CD4-positive, alpha-beta T cell treated with Interferon alpha-2 for 1 hour (primary cell): ENCODE measurements at places on chromosomes 2 and 18.

DNA sequence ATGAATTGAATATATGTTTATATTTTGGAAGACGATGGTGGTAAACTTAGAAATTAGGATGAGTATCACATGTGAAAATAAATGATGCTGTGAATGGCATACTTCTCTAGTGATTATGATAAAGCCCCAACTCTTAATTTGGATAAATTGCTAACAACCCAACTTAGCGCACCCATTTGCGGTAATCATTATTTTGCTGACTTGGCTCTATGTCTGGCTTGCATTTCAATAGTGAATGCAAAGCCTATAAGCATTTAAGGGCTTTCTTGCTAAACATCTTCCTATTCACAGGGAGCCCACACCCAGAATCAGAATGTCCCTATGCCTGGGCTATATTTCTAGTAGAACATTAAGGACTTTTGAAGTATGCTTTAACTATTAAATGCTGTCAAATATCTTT, 910.7 kb upstream of the FANCL start:
- DNase-seq = no peak

DNA sequence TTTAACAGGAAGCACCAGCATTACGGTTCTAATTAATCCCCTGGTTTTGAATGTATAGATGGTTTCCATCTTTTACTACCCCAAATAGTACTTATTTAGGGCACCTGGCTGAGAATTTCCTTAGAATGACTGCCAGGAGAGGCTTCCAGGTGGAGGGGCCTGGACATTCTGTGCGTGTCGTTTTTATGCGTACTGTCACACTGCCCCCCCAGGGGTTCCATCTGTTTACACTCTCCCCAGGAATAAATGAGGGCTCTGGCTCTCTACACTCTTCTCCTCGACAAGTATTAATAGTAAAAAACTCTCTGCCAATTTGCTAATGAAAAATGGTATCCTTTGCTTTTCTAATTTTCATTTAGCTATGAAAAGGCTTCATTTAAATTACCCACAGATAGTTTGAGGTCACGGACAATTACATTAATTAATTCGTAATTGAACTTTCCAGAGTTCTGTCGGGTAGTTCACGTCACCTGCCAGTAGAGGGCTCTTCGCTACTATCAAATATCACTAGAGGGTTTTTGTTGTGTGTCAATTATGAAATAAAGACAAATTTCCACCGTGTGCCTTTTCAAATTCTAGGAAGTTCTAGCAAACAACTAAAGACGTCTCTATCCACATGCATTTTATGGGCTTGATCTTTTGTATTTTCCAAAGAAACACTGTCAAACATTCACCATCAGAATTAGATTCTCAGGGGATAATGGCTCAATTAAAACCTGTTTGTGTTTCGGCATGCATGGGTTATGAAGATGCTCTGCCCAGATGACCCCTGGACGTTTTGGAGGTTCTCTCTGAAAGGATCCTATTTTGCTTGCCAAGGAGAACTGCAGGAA, 88.8 kb upstream of the ASB18 start:
- no peak for DNase-seq

GRCh38 chr2:50347358-50348044, 684.4 kb downstream of the NRXN1 start:
- no peak for DNase-seq

DNA sequence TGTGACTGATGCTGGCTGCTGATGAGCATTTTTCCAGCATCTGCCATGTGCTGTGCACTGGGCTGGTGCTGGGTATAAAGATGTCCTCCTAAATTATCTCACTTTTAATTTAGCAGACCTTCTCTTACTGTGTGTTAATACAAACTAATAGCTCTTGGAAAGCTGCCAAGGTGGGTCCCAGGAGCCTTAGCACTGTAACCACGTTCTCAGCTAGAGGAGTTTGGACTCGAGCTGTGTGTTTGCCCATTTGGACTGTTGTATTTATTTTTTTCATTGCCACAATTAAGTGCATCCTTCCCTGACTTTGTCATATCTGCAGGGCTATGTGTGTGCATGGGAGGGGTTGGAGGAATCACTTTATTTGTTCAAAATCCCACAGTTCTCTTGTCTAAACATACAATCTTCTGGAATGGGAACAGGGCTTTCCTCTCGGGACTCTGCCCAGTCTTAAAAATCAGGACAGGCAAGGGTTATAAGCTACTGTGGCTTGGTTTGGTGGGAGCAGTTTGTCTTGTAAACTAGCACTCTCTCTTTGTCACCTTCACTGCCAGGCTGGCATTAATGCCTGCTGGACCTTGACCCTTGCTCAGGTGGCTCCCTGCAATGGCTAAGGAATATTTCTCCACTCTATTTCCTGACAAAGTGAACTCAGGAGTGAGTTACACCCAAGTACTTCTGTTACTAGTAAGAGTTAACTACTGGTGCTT, 129.7 kb upstream of the MGAT5 start:
- no peak for DNase-seq

DNA sequence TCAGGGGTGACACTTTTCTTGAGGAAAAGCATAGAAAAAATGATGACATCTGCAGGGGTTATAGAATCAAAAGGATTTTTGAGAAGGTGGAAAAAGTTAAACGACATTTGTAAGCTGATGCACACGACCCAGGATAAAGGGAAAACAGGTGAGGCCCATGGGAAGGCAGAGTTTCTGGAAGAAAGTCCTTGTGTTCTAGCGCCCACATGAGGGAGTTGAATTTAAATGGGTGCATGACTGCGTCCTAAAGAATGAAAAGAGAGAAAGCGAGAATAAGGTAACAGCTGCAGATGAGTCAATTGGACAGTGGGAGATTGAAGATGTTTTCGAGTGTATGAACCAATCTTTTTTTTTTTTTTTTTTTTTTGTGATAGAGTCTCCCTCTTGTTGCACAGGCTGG, 158.1 kb downstream of the GALR1 start:
- no peak for DNase-seq

GRCh38 chr2:13819896-13820295, 812.6 kb upstream of the LRATD1 start:
- no peak for DNase-seq

DNA sequence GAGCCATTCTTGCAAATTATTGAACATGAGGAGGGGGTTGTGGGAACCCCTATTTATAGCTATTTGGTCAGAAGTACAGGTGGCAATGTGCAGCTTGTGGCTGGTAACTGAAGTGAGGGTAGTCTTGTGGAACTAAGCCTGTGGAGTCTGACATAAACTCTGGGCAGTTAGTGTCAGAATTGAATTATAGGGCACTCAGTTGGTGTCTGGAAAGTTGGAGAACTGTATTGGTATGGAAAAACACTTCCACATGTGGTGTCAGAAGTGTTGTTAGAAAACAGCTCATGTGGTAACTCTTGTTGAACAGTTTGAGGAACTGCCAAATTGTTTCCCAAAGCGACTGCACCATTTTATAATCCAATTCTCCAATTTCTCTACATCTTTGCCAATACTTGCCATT, 7.5 kb downstream of the RALBP1 start:
- DNase-seq = no peak

- no peak for DNase-seq
These were observed 98.6 kb downstream of the LNPK start for GRCh38 chr2:175903384-175903936.

GRCh38 chr18:51044928-51045585, 15.0 kb downstream of the SMAD4 start:
- no peak for DNase-seq

- DNase-seq = no peak
These were observed 39.5 kb downstream of the SDC1 start for GRCh38 chr2:20185176-20186022.

DNA sequence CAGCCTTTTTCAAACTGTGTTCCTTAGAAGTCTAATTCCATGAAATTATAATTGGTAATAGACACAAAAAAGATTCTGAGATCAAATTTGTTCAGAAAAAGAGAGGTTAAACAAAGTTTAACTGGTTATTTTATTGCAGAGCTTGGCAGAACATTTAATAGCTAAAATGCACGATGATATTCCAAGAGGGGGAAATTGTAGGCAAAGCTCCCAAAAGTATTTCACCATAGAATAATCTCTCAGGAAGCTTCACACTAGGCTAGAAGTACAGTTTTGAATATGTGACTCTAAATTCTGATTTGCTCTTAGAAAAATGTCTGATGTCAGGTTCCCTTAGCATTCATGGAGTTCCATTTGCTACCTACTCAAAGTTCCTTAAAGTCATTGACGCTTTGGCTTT, 292.4 kb upstream of the SETBP1 start:
- DNase-seq = no peak

GRCh38 chr2:27264753-27265535, 2.1 kb upstream of the SLC30A3 start:
- DNase-seq = peak; percentile 73

- no peak for DNase-seq
These were observed 478.4 kb upstream of the NRXN1 start for GRCh38 chr2:51510303-51510702.

GRCh38 chr18:53909668-53910067, 314.8 kb downstream of the MBD2 start:
- DNase-seq = no peak

DNA sequence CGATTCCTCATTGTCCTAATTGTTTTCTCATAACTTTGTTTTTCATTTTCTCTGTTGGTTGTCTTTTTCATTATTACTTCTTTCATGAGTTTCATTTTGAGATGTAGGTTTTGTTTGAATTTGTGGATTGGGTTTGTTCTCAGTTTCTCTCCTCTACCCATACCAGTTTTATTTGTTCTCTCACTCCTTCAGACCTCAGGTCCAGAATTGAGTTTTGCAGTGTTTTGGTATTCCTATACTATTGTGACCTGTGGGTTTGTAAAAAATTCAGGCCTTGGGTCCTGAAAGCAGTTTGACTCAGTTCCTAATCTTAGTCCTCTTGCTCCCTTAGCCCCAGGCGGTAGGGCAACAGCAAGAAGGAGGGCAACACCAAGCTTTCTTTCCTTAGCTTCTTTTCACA, 28.3 kb upstream of the UBE2E3 start:
- no peak for DNase-seq

DNA sequence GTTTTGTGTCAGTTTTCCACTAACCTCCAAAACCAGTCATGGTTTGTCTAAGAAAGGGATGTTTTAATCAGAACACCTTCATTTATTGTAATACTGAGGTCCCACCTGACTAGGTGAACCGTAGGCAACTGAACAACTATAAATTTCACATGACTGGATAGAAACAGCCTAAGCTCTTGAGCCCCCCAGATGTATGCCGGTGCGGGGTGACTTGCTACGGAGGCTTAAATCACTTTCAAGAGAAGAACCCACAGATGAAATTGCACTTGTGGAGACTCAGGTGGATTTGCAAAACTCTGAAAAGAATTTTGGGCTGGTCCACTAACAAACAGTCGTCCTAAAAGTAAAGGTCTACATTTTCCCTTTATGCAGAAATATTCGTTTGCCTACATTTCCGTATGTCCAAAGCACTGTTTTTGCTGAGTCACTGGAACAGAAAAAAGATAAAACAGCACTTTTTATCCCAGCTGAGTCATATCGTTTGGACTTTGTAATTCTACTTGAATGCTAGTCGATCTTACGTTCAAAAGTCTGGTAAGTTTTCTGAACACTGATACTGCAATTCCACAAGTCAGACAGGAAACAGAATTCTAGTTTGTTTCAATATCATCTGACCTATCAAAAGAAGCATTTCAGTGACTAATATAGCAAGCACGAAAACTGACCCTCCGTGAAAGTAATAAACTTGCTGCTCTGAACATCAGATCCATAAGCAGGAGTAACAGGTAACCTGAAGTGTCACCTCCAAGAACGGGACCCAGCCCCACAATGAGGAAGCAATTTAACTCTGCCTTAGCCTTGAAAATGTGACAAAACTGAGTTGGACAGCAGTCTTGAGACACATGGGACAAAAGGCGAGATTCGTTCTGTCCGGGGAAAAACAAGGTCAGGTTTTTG, 18.1 kb downstream of the ZNF516 start:
- DNase-seq = no peak

- no peak for DNase-seq
These were observed 9.2 kb downstream of the PRADC1 start for GRCh38 chr2:73223821-73224220.

- DNase-seq = no peak
These were observed 52.6 kb downstream of the CD28 start for GRCh38 chr2:203758841-203759689.

GRCh38 chr18:74818516-74819175, 221.0 kb downstream of the ZNF407 start:
- no peak for DNase-seq

GRCh38 chr2:12001621-12002020, 255.2 kb downstream of the LPIN1 start:
- no peak for DNase-seq

GRCh38 chr18:3840766-3841165, 390.8 kb downstream of the TGIF1 start:
- no peak for DNase-seq

DNA sequence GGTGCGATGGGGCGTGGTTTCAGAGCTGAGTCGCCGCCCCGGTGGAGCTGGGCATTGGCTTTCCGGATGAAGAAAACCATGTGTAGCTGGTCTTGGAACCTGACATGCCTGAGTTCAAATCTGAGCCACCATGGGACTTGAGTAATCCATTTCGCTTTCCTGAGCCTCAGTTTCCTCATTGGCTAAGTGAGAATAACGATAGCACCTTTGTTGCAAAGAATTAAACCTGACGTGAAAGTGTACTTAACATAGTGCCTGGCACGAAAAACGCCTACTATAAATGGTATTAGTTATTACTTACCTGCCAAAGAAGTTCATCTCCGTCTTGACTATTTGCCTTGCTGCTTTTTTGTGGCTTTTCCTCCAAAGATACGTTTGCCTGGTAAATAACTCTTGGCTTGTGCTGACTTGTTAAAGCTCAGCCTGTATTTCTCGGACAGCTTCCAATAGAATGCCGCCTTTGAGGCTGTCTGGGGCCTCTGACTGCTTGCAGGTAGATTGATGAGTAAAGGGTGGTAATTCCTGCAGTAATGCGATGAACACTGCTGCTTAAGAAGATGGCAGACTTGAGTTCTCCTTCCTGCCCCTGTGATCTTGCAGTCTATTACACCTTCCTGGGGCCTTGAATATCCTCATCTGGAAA, 1.3 kb downstream of the CDCA7 start:
- no peak for DNase-seq

DNA sequence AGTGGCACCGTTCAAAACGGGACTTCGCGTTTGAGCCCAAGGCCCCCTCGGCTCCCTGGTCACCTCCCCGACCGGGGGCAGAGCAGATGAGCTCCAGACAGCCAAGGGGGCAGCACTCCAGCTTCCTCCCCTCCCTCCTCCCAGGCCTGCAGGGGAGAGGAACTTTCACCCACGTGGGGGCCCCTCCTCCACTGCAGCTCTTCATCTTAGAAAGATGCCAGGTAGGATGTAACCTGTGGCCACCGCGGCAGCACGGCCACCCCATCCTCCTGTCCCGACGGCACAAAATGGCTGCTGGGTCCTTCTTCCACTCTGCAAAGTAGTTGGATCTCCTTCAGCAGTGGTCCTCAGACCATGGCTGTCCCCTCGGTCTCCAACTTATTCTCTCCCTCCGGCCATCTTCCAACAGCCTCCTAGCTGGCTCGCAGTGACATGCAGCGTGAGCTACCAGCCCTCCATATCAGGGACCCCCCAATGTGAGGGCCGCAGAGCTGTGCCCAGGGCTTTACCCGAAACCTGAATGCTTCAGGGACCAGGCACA, 94.5 kb upstream of the ID2 start:
- no peak for DNase-seq

GRCh38 chr2:168809537-168809936, 7.1 kb downstream of the NOSTRIN start:
- DNase-seq = no peak
